ENCODE measurements at places on chromosomes 5 and 9. TPM values are rescaled to one million over a fixed set of nuclear protein-coding genes. Genes with fewer than 3 reads are reported as not detected.

Gene PCDHB7
- total RNA-seq = 1.3 TPM

Gene SPOCK1
- total RNA-seq = 15.6 TPM

Gene MED10
- 34.0 TPM for total RNA-seq

Gene WNK2
- total RNA-seq = 13.7 TPM

Gene SLC27A6
- not detected for total RNA-seq

Gene SLC28A3
- not detected for total RNA-seq

Gene PITX1
- total RNA-seq = 41.5 TPM

Gene SEMA4D
- total RNA-seq = 6.5 TPM

Gene BSPRY
- 0.13 TPM for total RNA-seq

Gene PCDHB10
- 0.72 TPM for total RNA-seq

Gene C8G
- total RNA-seq = 2.9 TPM

Gene TICAM2
- total RNA-seq = 1.6 TPM

Gene GRIN1
- 4.9 TPM for total RNA-seq

Gene RGS7BP
- total RNA-seq = not detected

Data from Panc1 (cell line).